ENCODE measurements at places on chromosomes 2 and 18.

GRCh38 chr2:177058747-177059146 is 153.8 kb upstream of the HNRNPA3 start:
- no peak overlapping the region for H3K27ac ChIP-seq
- H3K27me3 ChIP-seq, result peaks cover 6% of the 10 kb centered on the region
- H3K4me3 ChIP-seq, result no peak overlapping the region
- no peaks in the 10 kb centered on the region for H3K36me3 ChIP-seq

DNA sequence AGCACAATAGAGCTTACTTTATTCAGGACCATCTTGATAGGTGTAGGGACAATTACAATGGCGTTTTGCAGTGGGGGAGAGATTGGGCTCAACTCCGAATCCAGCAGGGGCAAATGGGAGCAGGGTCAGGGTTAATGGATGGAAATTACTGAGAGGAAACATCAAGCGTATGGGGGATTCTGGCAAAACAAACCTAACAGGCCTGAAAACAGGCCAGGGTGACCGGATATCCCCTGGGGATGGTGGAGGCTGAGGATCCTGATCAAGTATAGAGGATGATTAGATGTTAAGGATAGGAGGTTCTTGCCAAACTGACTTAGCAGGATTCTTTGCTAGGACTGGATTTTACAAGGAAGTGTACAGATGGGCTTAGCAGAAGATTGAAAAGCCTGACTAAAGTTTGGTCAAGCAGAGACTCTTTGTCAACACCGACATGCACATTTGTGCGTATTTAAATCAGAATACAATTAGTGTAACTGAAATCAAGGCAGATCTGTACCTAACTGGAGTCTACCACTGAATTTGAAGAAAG is 54.5 kb upstream of the GPR45 start:
- H3K36me3 ChIP-seq, result no peaks in the 10 kb centered on the region
- no peak overlapping the region for H3K4me3 ChIP-seq
- peaks cover 3% of the 10 kb centered on the region for H3K27me3 ChIP-seq

- no peak for DNase-seq
- H3K36me3 ChIP-seq, result no peaks in the 10 kb centered on the region
- H3K4me3 ChIP-seq, result no peak overlapping the region
- peaks cover 42% of the 10 kb centered on the region for H3K27me3 ChIP-seq
- H3K4me1 ChIP-seq, result no peaks in the 10 kb centered on the region
These were observed 7.6 kb upstream of the GAREM1 start for GRCh38 chr18:32478317-32478716.

- H3K27ac ChIP-seq, result no peak overlapping the region
- H3K4me1 ChIP-seq, result peaks cover 21% of the 10 kb centered on the region
- H3K36me3 ChIP-seq, result peaks cover 7% of the 10 kb centered on the region
- DNase-seq, result no peak
These were observed 37.3 kb downstream of the MTCL1 start for GRCh38 chr18:8742387-8743361.

DNA sequence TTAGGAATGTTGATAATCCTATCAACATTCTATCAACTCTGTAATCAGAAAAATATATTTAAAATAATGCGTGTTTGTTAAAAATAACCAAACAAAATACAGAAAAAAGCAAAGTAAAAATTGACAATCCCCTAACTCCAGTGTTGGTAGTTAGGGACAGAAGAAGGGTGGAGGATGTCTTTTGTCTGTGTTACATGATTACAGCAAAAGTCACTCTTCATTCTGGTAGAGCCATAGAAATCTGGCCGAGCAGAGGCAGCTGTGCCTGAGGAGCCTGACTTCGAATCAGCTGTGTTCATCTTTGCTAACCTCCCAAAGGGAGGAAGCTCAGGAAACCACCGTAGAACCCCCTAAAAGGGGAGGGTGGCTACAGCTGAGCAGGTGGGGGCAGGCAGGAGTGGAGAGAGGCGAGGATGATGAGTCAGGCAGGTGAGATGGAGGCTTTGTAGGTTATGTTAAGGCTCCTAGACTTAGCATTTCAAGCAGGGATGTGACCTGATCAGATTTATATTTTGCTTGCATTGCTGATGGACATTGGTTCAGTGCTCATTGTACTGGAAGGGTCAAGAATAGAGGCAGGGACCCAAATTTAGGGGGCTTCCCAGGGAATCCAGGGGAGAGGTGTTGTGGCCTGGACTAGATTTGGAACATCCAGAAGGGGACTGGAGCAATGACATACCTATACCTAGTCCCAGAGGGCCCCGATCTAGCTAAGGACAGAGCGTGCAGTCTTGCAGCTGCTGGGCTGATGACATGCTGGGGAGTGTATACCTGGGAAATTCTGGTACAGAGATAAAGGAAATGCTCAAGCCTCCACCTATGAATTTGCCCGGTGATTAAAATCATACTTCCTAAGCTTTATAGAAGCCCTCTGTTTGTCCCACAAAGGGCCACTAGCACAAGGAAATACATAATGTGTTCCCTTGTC is 95.7 kb downstream of the NEDD4L start:
- H3K27ac ChIP-seq, result no peak overlapping the region
- no peaks in the 10 kb centered on the region for H3K36me3 ChIP-seq
- H3K4me1 ChIP-seq, result peaks cover 9% of the 10 kb centered on the region
- no peak overlapping the region for H3K4me3 ChIP-seq
- no peak for DNase-seq

DNA sequence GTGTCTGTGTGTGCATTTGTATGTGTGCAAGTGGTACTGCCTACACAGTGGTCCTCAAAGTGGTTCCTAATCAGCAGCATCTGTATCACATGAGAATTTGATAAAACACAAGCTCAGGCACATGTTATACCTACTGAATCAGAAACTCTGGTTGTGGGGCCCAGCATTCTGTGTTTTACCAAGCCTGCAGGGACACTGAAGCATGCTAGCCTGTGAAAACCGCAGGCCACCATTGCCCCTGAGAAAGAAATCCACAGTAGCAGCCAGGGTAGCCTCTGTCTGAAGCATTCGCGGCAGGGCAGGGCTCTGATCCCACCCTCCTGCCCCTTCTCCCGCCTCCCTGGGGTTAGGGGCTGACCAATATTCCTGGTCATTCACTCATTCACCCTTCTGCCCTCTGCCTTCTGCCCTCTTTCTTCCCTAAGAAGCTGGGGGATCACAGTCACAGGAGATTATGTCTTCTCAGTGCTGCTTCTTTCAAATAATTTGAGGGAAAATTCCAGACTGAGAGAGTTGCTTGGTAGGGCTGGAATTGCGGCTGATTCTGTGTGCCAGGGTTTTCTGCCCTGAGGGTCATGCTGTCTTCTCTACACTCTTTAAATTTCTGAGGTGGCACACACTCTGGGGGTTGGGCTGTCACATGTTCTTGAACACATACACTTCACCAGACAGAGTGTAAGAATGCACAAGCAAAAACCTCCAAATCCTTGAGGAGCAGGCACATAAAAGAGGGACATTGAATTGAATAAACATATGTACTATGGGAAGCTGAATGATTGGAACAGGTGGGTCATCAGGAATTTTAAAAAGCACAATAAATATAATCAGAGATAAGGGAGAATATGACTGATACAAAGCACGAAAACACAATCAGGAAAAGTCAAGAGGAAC is 126.6 kb upstream of the SEC11C start:
- no peaks in the 10 kb centered on the region for H3K36me3 ChIP-seq
- H3K4me3 ChIP-seq, result no peak overlapping the region
- H3K27ac ChIP-seq, result no peak overlapping the region
- no peaks in the 10 kb centered on the region for H3K27me3 ChIP-seq
- no peak for DNase-seq

DNA sequence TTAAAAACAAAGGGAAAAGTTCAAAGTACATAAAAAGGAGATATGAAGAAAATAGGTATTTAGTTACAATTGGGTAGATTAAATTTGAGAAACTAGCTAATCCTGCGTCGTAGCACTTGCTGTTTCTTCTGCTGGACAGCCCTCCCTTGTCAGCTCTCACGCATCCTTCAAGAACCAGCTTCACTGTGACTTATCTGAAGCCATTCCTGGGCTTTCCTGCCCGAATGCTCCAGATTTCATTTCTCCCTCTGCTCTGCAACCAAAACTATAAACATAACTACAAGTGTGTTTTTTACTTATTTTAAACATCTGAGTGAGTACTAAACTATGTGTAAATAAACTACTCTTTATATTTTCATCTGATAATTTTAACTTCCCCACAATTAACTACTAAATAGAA is 149.2 kb downstream of the MTCL1 start:
- H3K36me3 ChIP-seq, result no peaks in the 10 kb centered on the region
- no peak overlapping the region for H3K27ac ChIP-seq
- no peak overlapping the region for H3K4me3 ChIP-seq

GRCh38 chr2:139293992-139294548 is 513.9 kb upstream of the NXPH2 start:
- no peaks in the 10 kb centered on the region for H3K27me3 ChIP-seq
- H3K4me3 ChIP-seq, result no peak overlapping the region
- H3K27ac ChIP-seq, result no peak overlapping the region

DNA sequence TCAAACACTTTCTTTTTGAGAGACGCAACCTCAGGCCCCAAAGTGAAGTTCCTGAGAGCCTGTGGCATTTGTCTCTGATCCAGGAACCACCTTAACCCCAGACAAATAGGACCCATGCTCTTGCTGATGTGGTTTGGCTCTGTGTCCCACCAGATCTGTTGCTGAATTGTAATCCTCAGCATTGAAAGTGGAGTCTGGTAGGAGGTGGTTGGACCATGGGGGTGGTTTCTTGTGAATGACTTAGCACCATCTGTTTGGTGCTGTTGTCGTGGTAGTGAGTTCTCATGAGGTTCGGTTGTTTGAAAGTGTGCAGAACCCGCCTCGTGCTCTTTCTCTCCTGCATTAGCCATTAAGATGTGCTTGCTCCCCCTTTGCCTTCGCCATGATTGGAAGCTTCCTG is 252.6 kb downstream of the FAM210A start:
- no peak for DNase-seq
- peaks cover 47% of the 10 kb centered on the region for H3K36me3 ChIP-seq
- no peak overlapping the region for H3K27ac ChIP-seq
- H3K4me1 ChIP-seq, result peaks cover 18% of the 10 kb centered on the region
- H3K27me3 ChIP-seq, result no peaks in the 10 kb centered on the region

- no peak for DNase-seq
- no peak overlapping the region for H3K4me3 ChIP-seq
- H3K36me3 ChIP-seq, result no peaks in the 10 kb centered on the region
- H3K27ac ChIP-seq, result no peak overlapping the region
These were observed 664.9 kb downstream of the KCNJ3 start for GRCh38 chr2:155363349-155363888.

- H3K27me3 ChIP-seq, result no peaks in the 10 kb centered on the region
- H3K27ac ChIP-seq, result peak overlapping the region; percentile 97
- no peak for DNase-seq
- H3K36me3 ChIP-seq, result peaks cover 26% of the 10 kb centered on the region
- peaks cover 34% of the 10 kb centered on the region for H3K4me1 ChIP-seq
These were observed 907 bp upstream of the GYPC start for GRCh38 chr2:126655051-126655450.

Data from activated T-helper 2 cell treated with anti-CD3 and anti-CD28 coated beads, Interferon-gamma antibody, Interleukin-2, Interleukin-4, amounts not matched to agents 10 μg/mL and 5 μg/mL and 100 μg/mL, durations not matched to agents 14 hours and 24 hours and 36 hours (primary cell).